Motor neuron (in vitro differentiated cells): ENCODE measurements at places on chromosomes 3 and 15.
A peak's percentile ranks its signal among the peaks of the same experiment; 100 is the strongest.

GRCh38 chr3:112000966-112001365 is 2.2 kb downstream of the TAGLN3 start:
- ATAC-seq = peak; percentile 8

DNA sequence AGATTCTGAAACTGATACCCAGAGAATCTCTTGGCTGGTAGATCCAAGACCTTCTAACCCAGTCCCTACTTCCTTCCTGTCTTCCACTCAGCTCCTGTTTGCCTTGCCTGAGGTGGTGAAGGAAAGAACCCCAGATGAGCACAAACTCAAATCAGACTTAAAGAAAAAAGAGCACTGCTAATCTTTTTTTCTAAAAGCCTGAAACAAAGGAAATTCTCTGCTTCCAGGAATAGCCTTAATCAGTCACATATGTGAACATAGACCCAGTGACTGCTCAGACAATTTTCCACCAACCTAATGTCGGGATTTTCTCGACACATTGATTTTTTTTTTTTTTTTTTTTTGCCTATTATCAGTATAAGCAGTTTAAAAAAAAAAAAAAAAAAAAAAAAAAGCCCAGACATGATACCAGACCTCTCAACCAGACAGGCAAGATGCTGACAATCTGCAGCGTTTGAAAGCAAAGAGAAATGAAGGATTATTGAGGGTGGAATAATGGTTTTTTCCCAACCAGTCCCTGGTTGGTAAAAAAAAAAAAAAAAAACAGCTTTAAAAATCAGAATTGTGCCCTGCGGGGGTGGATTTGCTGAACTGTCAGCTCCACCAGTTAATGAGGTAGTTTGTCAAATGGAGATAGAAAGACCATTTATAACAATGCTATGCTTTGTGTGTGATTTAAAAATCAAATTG is 256.8 kb upstream of the RARB start:
- no peak for ATAC-seq

GRCh38 chr3:11477407-11477911 is 166.3 kb downstream of the VGLL4 start:
- ATAC-seq = peak; percentile 84

DNA sequence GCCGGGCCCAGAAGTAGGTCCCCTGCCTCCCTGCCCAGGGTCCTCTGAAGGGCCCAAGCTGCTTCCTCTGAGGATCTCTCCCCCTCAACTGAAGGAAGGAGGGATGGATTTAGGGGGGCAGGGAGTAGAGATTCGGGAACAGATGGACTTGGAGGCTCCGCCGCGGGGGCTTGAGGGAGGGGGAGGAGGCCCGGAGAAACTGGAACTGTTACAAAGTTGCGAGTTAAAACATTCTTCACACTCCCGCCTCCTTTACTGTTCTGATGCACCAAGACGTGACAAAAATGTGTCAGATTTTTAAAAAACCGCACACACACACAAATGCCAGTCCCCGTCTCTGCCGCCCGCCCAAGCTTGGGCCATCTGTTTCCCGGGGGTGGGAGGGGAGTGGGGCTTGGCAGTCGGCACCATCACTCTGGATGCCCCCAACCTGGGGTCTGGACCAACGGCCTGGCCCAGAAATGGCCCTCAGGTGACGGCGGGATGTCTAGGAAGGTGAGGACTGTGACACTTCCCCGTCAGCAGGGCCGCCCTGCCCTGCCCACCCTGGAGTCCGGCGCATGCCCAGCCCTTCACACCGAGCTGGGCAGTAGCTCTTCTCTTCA is 25.0 kb upstream of the LINGO1 start:
- no peak for ATAC-seq

DNA sequence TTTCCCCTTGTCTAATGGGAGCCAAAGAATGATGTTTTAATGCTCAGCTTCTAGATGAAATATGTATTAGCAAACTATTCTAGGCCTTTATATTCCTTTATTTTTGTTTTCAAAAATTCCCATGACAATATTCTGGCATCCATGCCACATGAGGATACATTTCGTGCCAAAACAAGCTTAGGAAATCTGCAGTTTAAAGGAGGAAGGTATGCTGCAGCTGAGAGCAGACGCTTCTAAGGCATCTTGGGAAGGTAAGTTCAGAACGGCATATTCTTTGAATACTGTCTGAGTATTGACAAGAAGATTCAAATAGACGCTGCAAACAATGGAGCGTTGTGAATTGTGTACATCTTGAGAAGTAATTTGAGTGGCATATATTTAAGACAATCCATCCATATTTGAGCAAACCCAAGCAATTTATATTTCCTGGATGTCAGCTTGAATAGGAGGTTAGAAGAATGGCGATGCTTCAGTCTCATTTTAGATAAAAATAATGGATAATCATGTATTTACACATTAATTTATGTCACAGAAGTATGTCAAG is 158.6 kb downstream of the RAP2B start:
- ATAC-seq = no peak

- no peak for ATAC-seq
These were observed 42.3 kb upstream of the GALNT15 start for GRCh38 chr3:16132190-16132589.

GRCh38 chr3:197268294-197268693 is 30.1 kb downstream of the DLG1 start:
- no peak for ATAC-seq

DNA sequence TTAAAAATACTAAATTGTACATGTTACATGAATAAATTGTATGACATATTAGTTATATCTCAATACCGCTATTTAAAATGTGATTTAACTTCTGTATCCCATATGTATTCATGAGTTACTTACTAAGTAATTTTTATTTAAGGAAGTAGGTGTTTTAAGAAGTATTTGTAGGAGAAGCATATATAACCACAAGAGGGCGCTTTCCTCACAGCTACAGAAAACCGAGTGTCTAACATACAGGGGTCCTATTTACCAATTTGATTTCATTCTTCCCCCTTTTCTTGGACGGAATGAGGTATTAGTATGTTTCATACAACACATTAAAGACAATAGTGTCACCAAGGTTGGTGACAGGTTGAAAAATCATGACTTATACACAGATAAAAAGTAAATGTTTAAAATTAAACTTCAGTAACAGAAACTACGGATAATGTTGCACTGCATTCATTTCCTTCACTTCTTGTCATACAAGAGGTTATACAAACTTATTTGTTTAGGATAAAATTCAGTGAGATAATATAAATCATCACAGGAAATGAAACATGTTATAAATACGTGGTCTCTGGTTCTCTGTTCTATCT is 253.6 kb downstream of the MAGI1 start:
- peak; percentile 11 for ATAC-seq

DNA sequence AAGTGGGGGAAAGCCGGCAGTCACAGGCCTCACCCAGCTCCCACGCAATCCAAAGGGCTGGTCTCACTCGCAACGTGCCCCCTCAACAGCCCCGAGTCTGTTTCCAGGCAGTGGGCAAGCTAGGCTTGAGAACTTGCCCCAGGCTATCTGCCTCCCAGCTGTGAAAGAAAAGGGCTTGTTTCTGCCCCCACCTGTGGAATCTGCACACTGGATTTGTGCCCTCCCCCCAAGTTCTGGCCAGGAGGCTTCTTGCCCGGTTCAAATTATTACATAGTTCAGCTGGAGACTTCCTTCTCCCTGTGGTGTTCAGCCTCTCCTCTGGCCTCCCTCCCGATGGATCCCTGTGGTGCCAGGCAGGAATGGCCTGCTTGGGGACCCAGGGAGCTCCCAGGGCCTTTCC is 283.9 kb upstream of the LYSMD4 start:
- no peak for ATAC-seq

- peak; percentile 69 for ATAC-seq
These were observed 63.9 kb downstream of the FBLN2 start for GRCh38 chr3:13612829-13613228.

- ATAC-seq = no peak
These were observed 155.9 kb upstream of the CNTN4 start for GRCh38 chr3:1942781-1943180.

GRCh38 chr3:183653209-183654064 is 18.0 kb downstream of the KLHL24 start:
- no peak for ATAC-seq

GRCh38 chr15:70720228-70721016 is 42.9 kb downstream of the UACA start:
- no peak for ATAC-seq

DNA sequence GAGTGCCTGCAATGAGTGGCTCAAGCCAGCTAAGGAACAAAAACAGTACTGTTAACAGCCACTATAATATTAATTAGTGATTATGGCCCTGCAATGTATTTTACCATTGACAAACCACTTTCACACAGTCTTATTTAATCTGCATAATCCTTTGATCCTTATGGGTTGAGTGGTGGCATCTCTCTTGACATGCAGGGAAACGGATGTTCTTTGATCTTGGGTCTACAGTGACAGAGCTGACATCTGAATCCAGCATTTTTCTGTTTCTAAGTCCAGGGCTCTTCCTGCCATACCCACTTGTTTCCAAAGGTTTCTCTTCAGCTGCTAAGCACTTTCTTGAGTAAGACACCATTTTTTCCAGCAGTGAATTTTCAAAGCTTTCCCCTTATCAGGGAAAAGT is 277.7 kb upstream of the ROPN1 start:
- ATAC-seq = no peak

DNA sequence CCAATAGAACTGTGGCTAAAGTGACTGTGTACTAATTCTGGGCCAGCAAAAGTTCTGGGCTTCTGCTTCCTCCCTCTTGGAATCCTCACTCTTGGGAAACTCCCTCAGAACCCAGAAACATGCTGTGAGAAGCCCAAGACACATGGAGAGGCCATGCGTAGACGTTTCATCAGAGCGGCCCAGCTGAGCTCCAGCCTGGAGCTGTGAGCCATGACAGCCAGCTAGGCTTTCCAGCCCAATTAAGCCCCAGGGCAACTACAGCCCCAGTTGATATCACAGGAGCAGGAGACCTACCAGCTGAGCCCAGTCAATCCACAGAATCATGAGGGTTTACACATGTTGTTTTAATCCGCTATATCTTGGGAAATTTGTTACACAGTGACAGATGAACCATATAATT is 43.6 kb upstream of the CNOT10 start:
- ATAC-seq = no peak

GRCh38 chr3:157151151-157151550 is 8.8 kb downstream of the CCNL1 start:
- ATAC-seq = no peak

- no peak for ATAC-seq
These were observed 142.5 kb upstream of the LMCD1 start for GRCh38 chr3:8359133-8359532.

DNA sequence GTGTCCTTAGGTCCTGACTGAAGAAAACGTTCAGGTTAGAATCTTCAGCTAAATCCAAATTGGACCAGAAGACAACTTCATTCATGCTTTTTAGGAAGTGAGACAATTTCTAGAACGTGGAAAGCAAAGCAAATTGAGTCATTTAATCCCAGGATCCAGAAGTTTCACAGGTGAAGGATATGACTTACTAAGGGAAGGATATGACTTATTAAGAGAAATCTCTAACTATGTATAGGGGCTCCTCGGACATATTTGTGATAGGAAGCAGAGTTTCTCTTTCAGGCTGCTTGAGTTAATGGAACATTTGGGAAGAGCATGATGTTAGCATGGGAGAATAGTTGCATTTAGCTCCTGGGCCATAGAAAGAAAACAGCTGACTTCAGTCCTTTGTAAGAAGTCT is 16.1 kb upstream of the PLOD2 start:
- ATAC-seq = no peak

DNA sequence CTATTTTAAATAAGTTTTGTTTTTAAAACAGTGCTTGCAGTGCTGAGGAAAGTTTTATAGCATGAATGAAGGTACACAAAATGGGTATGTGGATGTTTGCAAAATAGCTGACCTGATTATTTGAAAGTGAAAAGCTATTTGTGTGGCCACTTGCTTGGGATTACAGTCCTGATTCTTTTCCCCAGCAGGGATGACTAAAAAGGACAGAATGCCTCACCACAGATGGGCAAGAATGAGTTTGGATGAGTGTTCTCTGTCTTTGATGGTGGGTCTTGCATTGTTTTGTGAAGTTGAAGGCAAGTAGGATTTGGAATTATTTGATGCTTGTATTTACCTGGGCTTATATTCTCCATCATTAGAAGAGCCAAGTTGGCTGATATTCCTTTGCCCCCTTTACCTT is 48.8 kb upstream of the MEIS2 start:
- no peak for ATAC-seq

- ATAC-seq = peak; percentile 57
These were observed 6.2 kb upstream of the CTDSPL start for GRCh38 chr3:37855363-37855970.

- ATAC-seq = no peak
These were observed 2.3 kb upstream of the EIF2AK4 start for GRCh38 chr15:39931615-39932014.

GRCh38 chr3:188829130-188829529 is 342.6 kb upstream of the TPRG1 start:
- no peak for ATAC-seq

- ATAC-seq = no peak
These were observed 87.4 kb upstream of the C15orf39 start for GRCh38 chr15:75114327-75114726.

- ATAC-seq = peak; percentile 39
These were observed 11.2 kb downstream of the RPL32 start for GRCh38 chr3:12829886-12830784.

DNA sequence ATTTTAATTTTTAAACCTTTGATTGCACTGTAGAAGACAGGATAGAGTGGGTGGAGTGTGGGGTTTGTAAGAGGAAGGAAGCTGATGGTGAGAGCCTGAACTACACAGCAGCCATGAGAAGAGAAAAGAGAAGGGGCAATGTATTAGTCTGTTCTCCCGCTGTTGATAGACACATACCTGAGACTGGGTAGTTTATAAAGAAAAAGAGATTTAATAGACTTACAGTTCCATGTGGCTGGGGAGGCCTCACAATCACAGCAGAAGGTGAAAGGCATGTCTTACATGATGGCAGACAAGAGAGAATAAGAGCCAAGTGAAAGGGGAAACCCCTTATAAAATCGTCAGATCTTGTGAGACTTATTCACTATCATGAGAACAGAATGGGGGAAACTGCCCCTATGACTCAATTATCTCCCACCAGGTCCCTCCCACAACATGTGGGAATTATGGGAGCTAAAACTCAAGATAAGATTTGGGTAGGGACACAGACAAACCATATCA is 37.3 kb downstream of the STARD5 start:
- ATAC-seq = no peak

DNA sequence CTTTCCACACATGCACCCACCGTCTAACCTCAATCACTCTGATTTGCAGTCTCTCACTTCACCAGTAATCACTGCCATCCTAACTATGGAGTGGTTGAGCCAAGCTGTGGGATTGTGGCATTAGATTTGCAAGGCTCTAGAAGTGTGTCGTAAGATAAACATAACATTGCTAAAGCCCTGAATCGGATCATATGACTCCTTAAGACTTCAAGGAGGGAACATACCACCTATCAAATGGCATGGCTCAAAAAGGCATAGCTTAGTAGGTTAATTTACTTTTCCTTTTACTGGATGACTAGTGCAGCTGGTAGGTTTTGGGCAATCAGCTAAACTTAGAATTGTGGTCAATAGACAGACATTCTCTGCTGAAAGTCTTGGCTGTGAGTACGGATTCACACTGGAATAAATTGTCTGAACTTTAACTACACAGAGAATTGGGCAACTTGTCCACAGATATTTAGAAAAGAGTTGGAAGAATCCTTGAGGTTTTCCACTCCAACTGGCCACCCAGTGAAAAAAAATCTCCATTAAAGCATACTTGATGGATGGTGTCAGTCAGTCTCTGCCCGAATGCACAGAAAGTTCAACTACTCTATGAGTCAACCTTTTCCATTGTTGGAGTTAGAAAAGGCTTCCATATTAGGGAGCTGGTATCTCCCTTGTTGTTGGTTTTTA is 476.7 kb upstream of the CBLB start:
- ATAC-seq = peak; percentile 72

- ATAC-seq = no peak
These were observed 6.1 kb downstream of the ATG3 start for GRCh38 chr3:112555535-112556170.

GRCh38 chr3:144586382-144586781 is 614.8 kb downstream of the DIPK2A start:
- ATAC-seq = no peak
